ENCODE measurements at places on chromosomes 16 and 17. TPM values are rescaled to one million over a fixed set of nuclear protein-coding genes. Genes with fewer than 3 reads are reported as not detected.

KRT40 gene
- total RNA-seq, result not detected

TBC1D3I gene
- total RNA-seq, result not detected

KRTAP9-3 gene
- total RNA-seq, result not detected

SSTR5 gene
- total RNA-seq, result not detected

ITGA2B gene
- 0.15 TPM for total RNA-seq

PPP1R1B gene
- total RNA-seq, result 0.66 TPM

BBS2 gene
- 108 TPM for total RNA-seq

PLLP gene
- not detected for total RNA-seq

MPV17L gene
- total RNA-seq, result 0.66 TPM

EXOC7 gene
- 137 TPM for total RNA-seq

MARF1 gene
- 20.1 TPM for total RNA-seq

EXOC3L1 gene
- not detected for total RNA-seq

Data from smooth muscle cell of trachea (primary cell).